Activated naive CD8-positive, alpha-beta T cell treated with anti-CD3 and anti-CD28 coated beads, Interleukin-2, amount 50 U/mL, for 16 hours (primary cell): ENCODE measurements at places on chromosomes 5 and 9.

GRCh38 chr5:163938595-163938994 lies 433.2 kb downstream of the MAT2B start:
- DNase-seq, result no peak

DNA sequence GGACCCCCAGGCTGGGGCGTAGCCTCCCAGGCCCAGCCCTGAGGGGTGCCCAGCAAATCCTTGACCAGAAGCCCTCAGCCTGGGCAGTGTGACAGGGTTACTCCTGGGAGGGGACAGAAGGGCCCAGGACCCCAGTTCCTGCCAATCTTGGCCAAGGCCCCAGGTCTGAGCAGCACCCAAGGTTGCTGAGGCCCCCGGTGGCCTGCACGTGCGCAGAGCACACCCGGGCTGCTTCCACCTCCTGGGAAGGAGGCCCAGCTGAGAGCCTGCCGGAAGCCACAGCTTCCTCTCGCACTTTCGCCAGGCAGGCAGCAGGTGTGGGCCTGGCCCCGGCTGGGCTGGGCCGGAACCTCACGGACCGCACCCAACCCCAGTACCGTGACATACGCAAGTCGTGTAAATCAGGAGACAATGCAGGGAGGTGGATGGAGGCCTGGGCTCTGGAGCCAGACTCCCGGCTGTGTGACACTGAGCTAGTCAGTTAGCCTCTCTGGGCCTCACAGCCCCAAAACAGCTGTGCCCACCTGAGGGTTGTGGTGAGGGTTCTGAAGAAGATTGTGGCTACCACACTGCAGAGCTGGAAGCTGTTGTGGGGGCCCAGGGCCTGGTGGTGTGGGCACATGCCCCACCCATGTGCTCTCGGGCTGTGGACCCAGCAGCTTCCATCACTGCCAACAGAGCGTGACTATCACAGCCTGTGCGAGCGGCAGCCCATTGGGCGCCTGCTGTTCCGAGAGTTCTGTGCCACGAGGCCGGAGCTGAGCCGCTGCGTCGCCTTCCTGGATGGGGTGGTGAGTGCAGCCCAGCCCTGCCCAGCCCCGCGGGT lies 5.1 kb downstream of the GRK6 start:
- no peak for DNase-seq

DNA sequence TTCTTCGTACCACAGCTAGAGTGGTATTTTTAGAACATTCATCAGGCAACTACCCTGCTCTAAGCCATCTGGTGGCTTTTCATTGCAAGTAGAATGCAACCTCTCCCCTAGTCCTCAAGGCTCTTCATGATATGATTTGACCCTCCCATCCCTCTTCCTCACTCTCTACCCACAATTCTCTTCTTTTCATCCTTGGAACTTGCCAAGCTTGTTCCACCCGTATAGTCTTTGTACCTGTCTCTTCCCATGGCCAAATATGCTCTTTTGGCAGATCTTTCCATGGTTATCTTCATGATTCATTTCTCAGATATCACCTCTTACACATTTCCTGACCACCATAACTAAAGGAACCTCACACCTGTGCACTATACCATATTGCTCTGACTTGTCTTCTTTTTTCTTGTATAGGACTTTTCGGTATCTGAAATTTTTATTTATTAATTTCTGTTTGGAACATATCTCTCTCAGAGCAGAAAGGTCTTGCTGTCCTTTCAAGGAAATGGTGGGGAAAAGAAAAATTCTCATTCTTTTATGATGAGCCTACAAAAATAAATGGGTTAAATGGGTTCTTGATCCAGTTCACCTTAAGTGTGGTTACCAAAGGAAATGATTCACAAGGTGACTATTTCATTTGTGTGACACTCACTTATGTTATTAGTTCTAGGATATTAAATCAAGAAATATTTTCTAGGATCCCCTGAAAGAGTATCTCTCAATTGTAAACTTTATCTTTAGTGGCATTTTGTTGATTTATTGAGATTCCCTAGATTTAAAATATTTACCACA lies 3.7 kb upstream of the CD274 start:
- DNase-seq, result no peak

GRCh38 chr5:27592231-27592630 lies 553.8 kb upstream of the CDH9 start:
- DNase-seq, result no peak

- DNase-seq, result no peak
These were observed 177.8 kb downstream of the TTLL11 start for GRCh38 chr9:121915304-121915625.

GRCh38 chr9:23555851-23556250 lies 270.2 kb downstream of the ELAVL2 start:
- DNase-seq, result no peak

DNA sequence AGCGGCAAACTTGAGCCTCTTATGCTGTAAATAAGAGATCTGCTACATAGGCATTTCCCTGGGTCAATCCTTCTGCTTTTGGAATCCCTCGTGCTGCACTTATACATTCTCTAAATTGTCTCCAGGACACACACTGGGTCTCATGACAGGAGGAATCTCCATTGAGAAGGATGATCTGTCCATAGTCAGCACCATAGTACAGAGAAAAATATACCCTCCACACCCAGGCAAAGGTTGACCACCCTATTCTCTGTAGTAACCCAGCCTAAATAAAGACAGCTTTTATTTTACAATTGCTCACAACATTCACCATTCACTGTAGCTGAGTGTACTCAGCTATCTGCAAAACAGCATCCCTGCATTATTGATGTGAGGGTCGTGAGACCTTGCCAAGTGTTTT lies 111.2 kb downstream of the SV2C start:
- no peak for DNase-seq
